Stimulated activated CD4-positive, alpha-beta T cell treated with anti-CD3 and anti-CD28 coated beads, Interleukin-1b, Interleukin-23, amount 100 ng/mL, for 48 hours (primary cell): ENCODE measurements at places on chromosomes 6 and 20.

- no peak for DNase-seq
Measured at GRCh38 chr6:145809785-145810184, 4.8 kb downstream of the FBXO30 start.

DNA sequence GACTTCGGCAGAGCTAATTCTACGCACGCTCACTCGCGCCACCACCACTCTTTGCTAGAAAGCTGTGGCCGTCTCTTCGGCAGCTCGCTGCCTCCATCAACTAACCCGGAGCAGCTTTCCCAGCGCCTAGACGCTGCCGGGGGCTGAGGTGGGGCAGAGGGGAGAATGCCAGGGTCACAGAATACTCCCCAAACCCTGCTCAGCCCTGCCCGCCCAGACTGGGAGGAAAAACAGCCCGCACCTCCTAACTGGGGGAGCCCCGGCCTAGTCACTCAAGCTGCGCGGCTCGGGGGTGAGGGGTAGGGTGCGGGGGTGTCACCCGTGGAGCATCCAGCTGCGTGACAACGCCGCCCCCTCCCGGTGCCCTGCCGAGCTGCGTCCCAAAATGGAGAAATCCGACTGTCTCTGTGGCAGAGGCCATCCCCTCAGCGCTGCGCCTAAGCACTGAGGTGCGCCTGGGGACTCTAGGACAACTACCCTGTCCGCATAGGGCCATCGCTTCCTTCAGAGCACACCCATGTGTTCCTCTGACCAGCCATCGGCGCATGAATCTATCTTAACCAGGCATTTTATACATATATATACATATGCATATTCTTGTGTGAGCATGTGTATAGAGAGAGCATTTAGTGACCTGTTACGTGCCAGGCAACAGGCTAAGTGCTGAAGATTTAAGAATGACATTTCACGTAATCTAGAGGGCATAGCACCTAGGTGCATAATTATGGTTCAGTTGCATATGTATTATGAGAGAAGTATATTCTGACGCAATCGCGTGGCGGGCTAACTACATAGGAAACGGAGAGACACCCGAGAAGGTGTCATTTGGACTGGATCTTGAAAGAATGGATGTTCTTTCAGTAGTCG is 1.5 kb upstream of the TENT5A start:
- DNase-seq, result peak; percentile 84

DNA sequence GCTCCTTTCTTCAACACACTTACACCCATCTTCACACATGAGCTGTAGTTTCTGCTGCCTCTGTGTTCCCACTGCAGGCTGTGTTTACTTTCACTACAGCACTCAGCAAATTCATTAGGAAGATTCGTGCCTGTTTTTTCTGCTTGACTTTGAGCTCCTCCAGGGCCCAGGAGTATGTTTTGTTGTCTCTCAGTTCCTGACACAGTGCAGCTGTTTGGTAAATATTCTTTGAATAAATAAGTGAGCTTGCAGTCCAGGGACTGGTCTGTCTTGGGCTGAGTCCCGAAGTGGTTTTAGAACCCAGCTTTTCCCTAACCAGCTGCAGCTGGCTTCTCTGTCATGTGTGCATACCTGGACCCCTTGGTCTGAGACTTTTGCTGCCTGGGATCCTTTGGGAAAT is 46.6 kb upstream of the CCN6 start:
- DNase-seq, result no peak

- no peak for DNase-seq
Measured at GRCh38 chr6:159464816-159465215, 228.2 kb downstream of the SOD2 start.

- DNase-seq, result no peak
Measured at GRCh38 chr20:22805219-22805618, 220.8 kb upstream of the FOXA2 start.

GRCh38 chr6:30841644-30842504 is 42.4 kb upstream of the DDR1 start:
- no peak for DNase-seq
